ENCODE measurements at places on chromosomes 7 and 10.

- DNase-seq = no peak
Measured at GRCh38 chr10:110214371-110214826, 7.0 kb downstream of the MXI1 start.

DNA sequence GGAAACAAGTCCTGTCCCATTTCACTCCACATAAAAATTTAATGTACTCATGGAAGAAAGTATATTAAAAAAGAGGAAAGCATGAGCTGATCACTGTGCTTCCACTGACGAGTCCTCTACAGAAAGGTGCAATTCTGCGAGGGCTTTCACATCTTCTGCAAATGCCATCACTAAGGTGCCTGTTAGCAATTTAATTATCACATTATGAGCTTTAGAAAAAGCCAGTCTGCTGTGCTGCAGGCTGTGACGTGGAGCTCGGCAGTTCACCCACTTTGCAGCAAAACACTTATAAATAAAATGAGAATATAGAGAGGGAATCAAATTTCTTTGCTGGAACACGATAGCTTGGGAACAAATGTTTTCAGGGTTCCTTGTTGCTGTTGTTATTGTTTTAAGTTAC lies 22.5 kb upstream of the NEUROD6 start:
- no peak for DNase-seq

GRCh38 chr7:2824678-2825461 lies 19.2 kb downstream of the GNA12 start:
- no peak for DNase-seq

- DNase-seq = no peak
Measured at GRCh38 chr7:141073641-141074161, at the start of gene TMEM178B. TSS of gene TMEM178B (plus strand) at chr7:141074064.

DNA sequence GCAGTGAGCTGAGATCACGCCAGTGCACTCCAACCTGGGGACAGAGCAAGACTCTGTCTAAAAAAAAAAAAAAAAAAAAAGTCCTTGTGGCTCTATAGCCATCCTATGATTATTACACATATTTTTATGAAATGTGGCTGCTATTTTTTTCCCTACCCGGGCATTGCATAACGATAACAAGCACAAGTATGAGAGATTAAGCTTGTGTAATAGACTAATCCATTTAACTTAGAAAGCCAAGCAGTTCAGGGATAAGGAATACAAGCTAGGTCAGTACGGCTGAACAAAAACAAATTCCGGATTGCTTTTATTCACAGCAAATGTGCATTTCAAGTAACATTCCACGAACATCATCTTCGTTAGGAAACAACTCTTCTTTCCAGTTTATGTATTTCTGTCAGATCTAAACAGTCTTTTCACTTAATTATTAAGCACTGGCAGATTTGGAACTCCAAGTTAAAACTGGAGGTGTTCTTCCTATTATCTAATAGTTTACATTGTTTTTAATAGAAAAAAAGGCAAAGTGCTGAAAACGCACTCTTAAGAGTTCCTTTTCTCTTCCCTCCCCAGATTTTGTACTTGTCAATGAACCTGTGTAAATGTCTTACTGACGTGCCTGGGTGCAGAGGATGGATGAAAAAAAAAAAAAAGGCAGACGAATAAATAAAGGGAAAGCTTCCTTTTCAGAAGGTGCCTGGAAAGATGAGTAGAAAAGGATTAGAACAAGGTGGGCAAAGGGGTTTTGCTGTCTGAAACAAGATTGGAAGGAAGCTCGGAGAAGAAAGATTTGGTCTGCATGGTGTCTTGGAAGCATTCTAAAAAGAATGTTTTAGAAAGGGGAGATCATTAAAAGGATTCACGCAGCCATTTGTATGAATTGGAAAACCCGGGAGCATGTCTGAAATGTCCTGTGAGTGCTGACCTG lies 81.1 kb downstream of the PRTFDC1 start:
- DNase-seq = no peak

DNA sequence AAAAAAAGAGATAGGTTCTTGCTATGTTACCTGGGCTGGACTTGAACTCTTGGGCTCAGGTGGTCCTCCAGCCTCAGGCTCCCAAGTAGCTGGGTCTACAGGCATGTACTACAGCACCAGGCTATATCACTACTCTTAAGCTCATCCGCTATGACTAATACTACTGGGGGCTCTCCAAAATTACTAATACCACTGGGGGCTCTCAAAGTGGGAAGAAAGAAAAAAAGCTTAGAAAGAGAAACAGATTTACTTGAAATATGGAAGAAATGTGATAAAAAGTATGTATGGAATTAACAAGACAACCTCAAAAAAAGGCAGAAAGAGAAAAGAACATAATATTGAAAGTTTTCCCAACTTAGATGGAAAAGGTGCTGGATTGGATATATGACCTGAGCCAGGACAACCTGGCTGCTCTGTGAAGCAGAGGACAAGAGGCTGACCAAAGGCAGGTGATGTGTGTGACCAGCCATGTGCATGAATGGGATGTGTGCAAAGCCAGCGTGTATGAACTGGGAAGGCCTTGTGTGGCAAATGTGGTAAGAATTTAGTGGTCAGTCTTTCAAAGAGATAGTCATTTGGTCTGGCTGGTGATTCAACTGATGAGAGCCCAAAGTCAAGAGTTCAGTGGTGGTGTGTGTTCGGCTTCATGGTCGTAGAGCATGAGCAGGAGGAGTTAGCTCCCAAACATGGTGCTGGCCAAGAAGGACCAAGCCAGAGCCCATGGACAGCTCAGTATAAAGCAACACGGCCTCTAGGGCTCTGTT lies 232.4 kb upstream of the KLF14 start:
- no peak for DNase-seq

GRCh38 chr7:38318241-38318640 lies 44.8 kb upstream of the TARP start:
- no peak for DNase-seq

DNA sequence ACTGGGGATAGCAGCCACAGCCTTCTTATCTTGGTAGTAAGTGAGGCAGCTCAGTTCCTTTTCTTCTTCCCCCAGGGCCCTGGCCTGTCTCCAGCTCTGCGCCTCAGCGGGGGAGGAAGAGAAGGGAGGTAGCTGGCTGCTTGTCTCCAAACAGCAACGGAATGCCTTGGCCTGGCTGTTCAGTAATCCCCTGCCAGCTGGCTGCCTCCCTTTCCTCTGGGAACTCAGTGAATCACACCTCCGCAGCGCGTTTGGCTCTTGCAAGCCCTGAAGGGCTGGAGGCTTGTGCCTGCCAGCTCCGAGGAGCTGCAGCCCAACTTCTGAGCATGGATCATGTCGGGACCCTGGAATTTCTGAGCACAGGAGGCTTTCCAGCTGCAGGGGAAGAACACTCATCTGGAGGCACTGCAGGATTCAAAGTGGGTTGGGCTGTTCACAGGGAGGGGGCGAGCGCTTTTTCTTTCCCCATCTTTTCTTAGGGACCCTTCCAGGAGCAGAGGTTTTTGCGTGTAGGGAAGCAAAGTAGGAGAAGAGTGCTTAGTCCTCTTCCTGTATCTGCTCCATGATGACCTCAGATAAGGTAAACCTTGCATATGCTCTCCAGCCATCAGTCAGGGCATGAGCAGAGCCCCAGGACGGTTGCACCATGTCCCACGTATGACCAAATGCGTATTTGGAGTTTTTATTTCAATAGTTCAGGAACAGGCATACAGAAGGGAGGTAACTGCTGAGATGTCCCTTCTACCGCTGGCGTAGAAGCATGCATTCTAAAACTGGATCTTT lies 253.2 kb upstream of the INHBA start:
- DNase-seq = peak; percentile 98

- no peak for DNase-seq
Measured at GRCh38 chr10:130180416-130180815, 44.2 kb downstream of the GLRX3 start.

DNA sequence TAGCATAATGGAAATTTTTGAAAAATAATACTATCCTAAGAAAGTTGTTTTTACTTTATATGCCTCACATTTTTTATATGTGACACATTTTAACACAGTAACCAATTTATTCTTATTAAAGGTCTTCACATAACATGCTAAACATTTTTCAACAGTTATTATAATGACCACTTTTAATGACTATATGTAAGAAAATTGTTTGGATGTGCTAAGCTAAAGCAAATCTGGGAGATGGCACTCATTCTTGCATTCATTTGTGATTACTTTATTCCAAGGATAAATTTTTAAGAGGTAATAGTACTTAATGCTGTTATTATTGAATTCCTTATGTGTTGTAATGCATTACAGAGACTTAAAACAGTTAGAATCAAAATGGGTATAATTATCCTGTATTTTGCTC lies 88.1 kb downstream of the ANKIB1 start:
- no peak for DNase-seq

DNA sequence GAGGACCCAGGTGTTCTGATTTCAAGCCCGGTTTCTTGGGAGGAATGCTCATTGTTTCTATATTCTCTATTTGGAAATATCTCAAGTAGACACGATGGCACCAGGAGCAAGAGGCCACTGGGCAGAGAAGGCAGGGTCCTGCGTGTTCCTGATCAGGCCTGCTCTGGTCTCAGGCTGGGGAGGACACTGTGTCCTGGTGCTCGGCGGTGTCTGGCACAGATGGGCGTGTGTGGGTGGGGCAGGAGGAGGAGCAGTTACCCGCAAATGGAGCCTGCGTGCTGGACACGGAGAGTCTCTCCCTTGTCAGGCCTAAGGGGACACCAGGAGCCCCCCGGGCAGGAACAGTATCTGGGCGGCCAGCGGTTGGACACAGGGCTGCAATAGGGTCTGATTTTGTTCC lies 25.9 kb upstream of the GOLGA7B start:
- no peak for DNase-seq

DNA sequence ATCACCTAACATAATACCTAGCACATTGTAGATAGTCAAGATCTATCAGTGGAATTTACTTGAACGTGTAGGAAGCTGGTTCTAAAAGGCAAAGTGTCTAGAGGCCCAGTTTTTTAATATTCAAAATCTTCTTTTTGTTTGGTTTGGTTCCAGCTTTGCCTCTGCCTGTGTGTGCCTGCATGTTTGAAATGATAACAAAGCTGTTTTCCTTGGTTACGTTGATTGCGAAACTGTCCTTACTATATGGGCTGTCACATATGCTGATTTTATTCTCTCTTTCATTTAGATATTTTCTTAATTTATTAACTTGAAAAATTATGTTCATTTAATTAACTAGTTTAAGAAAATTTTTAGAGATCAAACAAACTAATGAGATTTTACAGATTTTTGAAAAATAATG lies 237.3 kb downstream of the SEMA3A start:
- DNase-seq = no peak

DNA sequence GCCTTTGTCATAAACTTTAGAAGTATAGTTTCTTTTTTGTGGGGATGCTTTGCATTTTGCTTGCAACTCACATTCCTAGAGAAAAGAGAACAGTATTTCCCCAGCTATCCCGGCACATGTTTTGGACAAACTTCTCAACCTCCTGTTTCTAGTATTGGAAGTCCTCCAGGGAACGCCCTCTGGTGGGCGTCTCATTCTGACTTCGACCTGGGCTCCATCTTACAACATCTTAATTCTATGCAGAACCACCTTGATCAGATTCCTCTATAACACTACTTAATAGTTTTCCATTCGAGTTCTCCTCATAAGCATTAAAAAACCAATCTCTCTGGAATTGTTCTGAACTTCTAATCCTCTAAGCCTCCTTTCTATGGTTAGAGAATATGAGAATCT lies 139.5 kb upstream of the FZD8 start:
- no peak for DNase-seq

DNA sequence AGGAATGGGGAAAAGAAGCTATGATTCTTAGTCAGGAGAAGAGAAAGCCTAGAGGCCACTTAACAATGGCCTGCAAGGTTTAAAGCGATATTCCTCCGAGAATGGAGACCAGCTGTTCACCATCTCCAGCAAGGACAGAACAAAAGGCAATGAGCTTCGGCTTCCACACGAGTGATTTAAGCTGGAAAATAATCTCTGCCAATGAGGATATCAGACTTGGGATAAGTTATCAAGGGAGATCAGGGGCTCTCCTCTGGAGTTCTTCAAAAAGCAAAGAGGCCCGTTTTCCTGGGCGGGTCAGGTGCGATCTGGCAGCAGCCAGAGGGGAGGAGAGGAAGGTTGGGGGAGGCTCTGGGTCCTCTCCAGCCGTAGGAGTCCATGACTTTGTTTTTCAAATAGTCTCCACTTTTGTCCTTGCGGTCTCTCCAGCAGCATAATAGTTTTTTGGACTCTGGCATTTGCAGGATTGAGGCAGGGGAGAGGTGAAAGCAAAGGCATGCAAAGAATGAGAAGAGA lies 211.3 kb downstream of the SKIDA1 start:
- DNase-seq = peak; percentile 53

DNA sequence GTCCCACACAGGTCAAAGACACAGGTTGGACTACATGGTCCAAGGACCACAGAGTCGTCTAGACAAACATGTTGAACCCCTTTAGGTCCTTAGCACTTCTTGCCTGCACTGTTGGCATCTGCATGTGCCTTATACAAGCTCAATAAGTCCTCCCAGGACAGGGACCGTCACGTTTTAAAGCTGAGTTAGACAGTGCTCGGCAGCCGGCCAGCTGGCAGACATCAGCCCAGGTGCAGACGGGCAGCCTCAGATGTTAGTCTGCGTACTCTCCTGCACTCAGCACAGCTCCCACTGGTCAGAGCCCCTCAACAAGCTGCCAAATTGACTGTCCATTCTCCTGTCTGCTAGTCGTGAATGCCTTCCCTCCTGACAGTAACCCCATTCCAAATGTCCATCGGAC lies 34.9 kb downstream of the PARP12 start:
- peak; percentile 59 for DNase-seq

- no peak for DNase-seq
Measured at GRCh38 chr10:27526242-27526641, 22.1 kb downstream of the RAB18 start.

GRCh38 chr7:38186593-38187314 lies 8.7 kb downstream of the STARD3NL start:
- DNase-seq = no peak

GRCh38 chr10:70849582-70850016 lies 33.9 kb downstream of the SGPL1 start:
- DNase-seq = no peak

- DNase-seq = no peak
Measured at GRCh38 chr10:61286686-61287085, 166.5 kb downstream of the TMEM26 start.

GRCh38 chr10:24457661-24458318 lies 248.9 kb downstream of the KIAA1217 start:
- DNase-seq = no peak

- DNase-seq = no peak
Measured at GRCh38 chr7:104272767-104273384, 55.5 kb upstream of the LHFPL3 start.

All from lower leg skin (tissue), 4 donors.